Camera-type eye (tissue), 1 donor: ENCODE measurements at places on chromosomes 4 and X. TPM values are rescaled to one million over a fixed set of nuclear protein-coding genes. Genes with fewer than 3 reads are reported as not detected.

Gene UGT2B17
- not detected for total RNA-seq

Gene ALPK1
- total RNA-seq: 13.1 TPM

Gene TMEM185A
- 35.7 TPM for total RNA-seq

Gene AREG
- total RNA-seq: 0.49 TPM

Gene HGFAC
- 1.3 TPM for total RNA-seq

Gene NUDT6
- 9.0 TPM for total RNA-seq

Gene CHRDL1
- 36.6 TPM for total RNA-seq

Gene CA5B
- 24.4 TPM for total RNA-seq

Gene SLC34A2
- total RNA-seq: 25.5 TPM

Gene PABPC1L2B
- 0.38 TPM for total RNA-seq

Gene KCNE5
- total RNA-seq: 3.9 TPM

Gene UGDH
- 86.9 TPM for total RNA-seq

Gene STATH
- total RNA-seq: not detected

Gene GAGE12F
- not detected for total RNA-seq

Gene RBMXL3
- not detected for total RNA-seq

Gene DDIT4L
- 8.5 TPM for total RNA-seq

Gene PITX2
- total RNA-seq: 63.2 TPM

Gene SPATA18
- total RNA-seq: 6.3 TPM

Gene DCAF8L2
- total RNA-seq: not detected

Gene CFP
- total RNA-seq: 5.2 TPM
